ENCODE measurements at places on chromosomes 4 and X.

- DNase-seq, result no peak
These were observed 34.5 kb upstream of the VEGFD start for GRCh38 chrX:15418707-15419181.

DNA sequence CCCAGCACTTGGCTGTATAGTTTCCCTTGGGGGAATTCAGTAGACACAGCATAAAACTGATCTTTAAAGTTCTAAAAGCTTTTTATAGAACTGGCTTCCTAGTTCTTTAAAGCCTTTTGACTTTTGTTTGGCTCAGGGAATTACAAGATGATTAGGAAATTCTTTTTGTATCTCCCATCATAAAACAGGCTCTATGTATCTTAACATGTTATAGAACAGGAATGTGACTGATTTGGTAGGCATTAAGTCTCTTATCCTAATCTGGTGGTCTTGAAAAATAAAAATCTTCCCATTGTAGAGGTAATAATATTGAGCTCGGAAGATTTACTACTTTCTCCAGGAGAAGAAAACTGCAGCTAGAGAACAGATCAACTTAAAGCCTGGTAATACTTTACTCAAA is 262.7 kb downstream of the KCNIP4 start:
- no peak for DNase-seq

GRCh38 chr4:8306511-8307021 is 37.0 kb downstream of the HTRA3 start:
- DNase-seq, result no peak

GRCh38 chr4:105808750-105809041 is 86.6 kb upstream of the NPNT start:
- peak; percentile 33 for DNase-seq

GRCh38 chr4:109648997-109649575 is 54.2 kb downstream of the CASP6 start:
- no peak for DNase-seq
